ENCODE measurements at places on chromosomes 4 and X.

- DNase-seq = no peak
Measured at GRCh38 chr4:172928347-172928746, 240.3 kb upstream of the GALNT7 start.

- no peak for DNase-seq
Measured at GRCh38 chrX:12139934-12140611, 1.8 kb downstream of the FRMPD4 start.

GRCh38 chr4:155442267-155443105 is 65.7 kb upstream of the MAP9 start:
- DNase-seq = peak; percentile 68

DNA sequence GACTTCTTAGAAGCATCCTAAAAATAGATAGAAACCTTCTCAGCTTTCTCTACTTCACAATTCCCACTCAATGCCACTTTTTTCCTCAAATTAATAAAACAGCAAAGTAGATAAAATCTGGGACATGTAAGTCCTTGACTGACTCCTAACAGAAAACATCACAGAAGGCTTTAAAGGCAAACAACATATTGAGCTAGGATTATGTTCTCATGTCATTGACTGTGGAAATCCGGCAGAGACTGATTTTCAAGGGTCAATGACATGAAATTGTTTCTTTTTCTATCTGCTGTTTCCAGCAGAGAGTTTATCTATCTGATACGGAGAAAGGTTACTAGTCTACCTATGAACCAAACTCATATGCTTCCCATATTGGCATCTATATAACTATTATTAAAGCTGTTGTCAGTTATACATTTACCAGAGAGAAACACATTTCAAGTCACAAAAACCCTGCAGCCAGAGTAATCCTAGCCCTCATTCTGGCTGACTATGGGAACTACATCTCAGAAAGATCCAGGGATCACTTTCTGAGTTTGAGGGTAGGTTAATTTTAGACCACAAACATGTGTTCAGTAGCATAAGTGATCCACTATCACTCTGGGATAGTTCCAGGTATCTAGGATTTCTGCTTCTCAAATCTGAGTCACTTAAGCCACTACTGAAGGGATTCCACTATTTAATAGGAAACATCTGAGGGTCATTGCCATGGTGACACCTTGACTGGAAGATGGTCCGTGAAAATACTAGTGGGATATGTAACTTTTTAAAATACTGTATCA is 147.6 kb downstream of the PPP3CA start:
- no peak for DNase-seq

GRCh38 chr4:73311428-73311827 is 52.8 kb upstream of the ANKRD17 start:
- no peak for DNase-seq

- DNase-seq = no peak
Measured at GRCh38 chrX:14616836-14617235, 87.5 kb downstream of the GLRA2 start.

DNA sequence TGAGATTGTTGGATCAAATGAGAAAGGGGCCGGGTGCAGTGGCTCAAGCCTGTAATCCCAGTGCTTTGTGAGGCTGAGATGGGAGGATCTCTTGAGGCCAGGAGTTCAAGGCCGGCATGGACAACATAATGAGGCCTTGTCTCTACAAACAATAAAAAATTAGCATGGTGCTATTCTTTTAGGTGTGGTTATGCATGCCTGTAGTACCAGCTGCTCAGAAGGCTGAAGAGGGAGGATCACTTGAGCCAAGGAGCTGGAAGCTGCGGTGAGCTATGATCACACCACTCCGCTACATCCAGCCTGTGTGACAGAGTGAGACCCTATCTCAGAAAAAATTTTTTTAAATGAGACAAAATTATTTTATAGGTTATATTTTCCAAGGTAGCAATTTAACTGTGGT is 49.7 kb upstream of the TMEM150C start:
- no peak for DNase-seq

DNA sequence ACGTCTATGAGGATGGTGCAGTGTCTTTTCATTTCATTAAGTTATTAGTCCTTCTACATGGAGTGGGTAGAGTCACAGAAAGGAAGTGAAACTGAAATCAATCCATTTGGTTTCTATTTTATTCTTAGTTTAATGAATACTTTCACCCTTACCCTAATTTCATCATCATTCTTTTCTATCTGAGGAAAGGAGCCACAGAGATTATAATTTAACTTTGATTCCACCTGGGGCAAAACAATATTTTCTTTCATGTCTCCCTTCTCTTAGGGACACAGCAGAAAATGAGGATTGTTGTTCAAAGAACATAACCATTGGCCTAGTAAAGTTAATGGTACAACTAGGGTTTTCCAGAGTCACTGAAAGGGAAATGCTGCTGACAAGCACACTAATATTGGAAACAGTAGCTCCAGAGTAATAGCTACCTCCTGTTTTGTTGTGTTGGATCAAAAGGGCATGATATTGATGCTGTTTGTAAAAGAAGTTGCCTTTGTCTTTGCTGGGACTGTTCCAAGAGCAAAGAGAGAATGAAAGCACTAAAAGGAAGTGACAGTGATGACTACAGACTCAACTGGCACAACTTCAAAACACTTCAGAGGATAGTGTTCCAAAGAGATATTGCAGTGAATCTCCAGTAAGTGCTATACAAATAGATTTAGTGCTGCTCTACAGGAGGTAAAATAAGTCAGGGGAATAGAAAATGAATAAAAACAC is 247.1 kb upstream of the PITX2 start:
- no peak for DNase-seq

DNA sequence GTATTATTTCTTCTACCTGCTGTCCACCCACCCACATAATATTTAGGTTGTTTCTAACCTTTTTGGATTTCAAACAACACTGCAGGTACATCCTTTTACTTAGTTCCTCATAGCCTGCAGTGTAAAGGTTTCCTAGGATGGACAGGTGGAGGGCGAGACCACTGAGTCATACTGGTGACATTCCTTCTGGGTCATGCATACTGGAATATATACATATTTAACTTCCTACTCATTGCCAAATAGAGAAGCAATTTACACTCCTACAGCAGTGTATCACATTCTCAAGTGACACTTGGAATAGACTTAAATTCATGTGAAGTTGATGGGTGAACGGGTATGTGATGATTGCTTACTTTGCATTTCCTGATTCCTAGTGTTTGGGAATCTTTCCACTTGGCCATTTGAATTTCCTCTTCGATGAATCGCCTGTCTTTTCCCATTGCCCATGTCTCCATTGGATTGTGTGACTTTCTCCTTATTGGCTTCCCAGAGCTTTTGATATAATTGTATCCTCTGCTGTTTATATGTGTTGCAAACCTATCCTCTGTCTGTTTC is 8.2 kb upstream of the PPP2R2C start:
- no peak for DNase-seq

- DNase-seq = no peak
Measured at GRCh38 chr4:3307486-3307885, 14.7 kb downstream of the RGS12 start.
